ENCODE measurements at places on chromosomes 6 and 20.

DNA sequence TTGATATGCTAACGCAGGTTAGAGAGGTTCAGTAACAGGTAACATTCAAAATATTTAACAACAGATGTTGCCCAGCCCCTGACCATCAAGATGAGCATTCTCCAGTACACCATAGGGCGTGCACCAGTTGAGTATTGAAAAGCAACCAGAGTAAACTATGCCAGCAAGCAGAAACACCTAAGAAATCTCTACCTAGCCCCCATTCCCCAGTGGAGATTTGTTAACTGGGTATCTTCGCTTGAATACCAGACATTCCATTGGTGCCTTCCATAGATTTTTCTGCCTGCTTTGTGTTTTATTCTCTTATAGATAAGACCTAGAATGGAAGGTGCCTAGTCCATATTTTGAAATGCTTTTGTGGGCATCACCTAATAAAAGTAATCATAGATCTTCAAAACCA is 623.9 kb downstream of the KIF16B start:
- DNase-seq, result no peak

DNA sequence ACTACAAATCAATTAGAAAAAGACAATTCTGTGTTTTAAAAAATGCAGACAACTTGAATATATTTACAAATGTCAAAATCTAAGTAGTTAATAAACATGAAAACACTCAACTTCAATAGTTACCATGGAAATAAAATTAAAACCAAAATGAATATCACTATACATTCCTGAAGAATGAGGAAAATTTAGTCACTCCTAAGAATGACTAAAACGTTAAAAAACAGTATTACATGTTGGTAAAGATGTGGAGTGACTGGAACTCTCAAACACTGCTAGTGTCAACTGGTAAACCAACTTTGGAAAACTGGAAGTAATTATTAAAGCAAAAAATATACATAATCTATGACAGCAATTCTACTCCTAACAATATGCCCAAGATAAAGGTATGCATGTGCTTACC is 36.3 kb downstream of the AHI1 start:
- DNase-seq, result no peak

DNA sequence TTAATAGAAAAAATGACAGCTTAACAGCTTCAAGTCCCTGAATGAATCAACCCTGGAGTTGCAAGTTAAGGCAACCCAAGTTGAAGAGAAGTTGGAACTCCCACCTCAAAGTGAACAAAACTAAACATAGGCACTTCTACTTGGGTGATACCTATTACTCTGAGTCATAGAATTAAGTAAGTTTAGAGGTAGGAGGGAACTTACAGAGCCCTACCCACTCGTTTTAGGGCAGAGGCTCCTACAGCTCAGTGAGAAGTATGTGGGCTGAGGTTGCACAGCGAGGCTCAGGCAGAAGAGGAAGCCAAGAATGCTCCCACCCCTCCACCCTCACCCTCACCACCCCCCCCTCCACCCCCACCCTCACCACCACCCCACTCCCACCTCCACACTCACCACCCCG is 42.2 kb downstream of the NFATC2 start:
- no peak for DNase-seq

DNA sequence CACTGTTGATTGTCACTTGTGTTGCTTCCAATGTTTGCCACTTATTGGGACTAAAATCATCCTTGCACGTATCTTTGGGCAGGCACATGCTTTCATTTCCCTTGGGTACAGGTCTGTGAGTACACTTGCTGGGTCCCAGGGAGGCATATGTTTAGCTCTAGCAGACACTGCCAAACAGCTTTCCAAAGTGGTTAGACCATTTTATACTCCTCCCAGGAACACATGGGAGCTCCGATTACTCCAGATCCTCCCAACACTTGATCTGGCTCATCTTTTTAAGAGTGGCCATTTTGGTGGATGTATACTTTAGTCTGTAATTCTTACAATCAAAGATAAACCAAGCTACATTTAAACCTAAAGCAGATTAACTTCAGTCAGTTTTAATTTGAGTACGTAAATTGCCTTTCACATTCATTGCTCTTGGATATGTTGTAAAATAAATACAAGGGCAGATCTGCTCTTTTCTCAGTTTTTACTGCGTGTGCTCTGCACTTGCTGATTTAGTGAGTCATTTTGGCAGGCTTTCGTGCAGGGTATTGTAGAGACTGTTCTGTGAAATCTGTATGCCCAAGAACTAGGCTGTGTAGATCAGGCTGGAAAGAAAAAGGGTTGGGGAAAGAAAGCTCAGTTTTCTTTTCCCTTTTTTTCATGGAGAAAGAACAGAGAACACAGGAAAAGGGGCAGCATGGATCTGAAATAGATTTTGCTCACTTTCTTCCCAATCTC is 19.5 kb downstream of the SLC22A1 start:
- DNase-seq, result no peak

GRCh38 chr6:104095661-104096416 is 763.9 kb downstream of the HACE1 start:
- no peak for DNase-seq

GRCh38 chr6:27502508-27503435 is 29.9 kb upstream of the ZNF184 start:
- DNase-seq, result no peak

DNA sequence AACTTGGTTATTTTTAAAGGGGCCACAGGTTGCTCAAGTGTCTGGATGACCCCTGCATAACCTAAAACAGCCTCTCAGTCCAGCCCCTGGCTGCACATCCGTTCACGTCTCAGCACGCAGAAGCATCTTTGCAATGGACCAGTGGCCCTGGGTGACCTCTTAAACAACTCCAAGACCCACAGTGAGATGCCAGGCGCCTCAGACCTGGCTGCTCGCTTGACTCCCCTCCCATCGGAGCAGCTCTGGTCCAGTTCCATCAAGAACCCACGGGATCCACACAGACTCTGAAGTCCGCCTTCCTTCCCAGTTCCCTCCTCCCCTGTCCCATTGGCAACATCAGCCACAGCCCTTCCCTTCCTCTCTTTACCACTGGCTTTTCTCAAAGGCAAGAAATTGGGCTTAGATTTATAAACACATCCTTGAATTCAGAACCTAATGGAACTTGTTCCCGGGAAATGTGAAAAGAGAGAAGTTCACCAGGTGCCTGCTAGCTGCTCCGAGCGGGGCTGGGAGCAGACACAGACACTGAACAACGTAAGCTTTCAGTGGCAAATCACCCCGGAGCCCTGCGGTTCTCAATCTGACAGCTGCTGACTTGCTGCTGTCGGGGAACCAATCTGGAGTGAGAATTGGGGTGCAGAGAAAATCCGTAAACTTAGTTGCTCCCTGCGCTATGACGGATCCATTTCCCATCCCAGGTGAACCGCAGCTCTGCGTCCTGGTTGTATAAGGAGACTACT is 39.6 kb upstream of the MPC1 start:
- DNase-seq, result no peak

- DNase-seq, result no peak
Measured at GRCh38 chr6:139742671-139743070, 368.2 kb upstream of the CITED2 start.

GRCh38 chr6:135231469-135231844 is 50.3 kb downstream of the MYB start:
- no peak for DNase-seq

DNA sequence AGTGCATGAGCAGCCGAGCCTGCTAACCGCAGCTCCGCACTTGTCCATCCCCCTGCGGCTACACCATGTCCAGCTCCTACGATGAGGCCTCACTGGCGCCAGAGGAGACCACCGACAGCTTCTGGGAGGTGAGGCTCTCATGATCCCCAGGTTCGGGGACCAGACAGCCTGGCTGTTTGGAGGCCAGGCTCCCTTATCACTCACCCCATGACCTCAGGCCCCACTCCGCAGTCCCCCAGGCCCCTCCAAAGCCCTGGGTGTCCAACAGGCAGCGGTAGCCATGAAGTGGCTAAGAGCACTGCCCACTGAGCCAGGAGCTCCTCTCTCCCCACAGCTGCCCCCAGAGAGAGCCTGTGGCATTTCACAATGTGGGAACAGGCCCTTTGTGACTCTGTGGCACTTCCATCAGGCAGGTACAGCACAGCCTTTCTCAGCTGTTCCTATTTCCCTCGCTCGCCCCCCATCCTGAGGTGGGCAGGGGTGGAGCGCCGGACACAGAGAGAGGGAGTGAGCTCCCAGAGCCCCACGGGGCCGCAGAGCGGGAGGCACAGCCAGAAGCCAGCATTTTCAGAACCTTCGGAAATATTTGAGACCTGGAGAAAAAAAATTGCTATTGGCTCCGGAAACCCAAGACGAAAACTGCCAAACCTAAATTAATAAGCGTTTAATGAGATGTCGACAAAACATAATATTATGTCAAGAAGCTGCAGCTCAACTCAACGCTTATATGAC is 29.7 kb downstream of the SPDEF start:
- DNase-seq, result no peak

GRCh38 chr6:43648248-43648647 is 3.4 kb downstream of the RSPH9 start:
- no peak for DNase-seq

- no peak for DNase-seq
Measured at GRCh38 chr20:3255728-3256127, 16.7 kb upstream of the SLC4A11 start.

- DNase-seq, result no peak
Measured at GRCh38 chr6:122904166-122904565, 91.9 kb upstream of the CLVS2 start.

GRCh38 chr20:38779247-38780097 is 26.0 kb upstream of the PPP1R16B start:
- no peak for DNase-seq

DNA sequence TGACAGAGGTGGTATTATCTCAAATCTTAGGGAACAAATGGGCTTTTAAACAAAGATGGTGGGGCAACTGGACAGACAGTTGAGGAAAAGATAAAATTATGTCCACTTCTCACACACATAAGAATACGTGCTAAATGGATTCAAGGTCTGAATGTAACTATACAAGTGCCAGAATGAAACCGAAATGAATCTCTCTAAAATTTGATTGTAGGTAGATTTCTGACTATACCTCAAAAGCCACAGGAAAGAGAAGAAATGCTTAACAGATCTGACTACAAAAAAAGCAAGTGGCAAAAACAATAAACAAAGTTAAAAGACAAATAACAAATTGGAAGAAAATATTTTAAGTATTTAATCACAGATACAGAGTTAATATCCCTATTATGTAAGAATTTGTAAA is 182.7 kb upstream of the OLIG3 start:
- DNase-seq, result no peak

GRCh38 chr6:3912361-3913076 is 63.3 kb downstream of the FAM50B start:
- no peak for DNase-seq

- no peak for DNase-seq
Measured at GRCh38 chr6:17478223-17478907, 85.0 kb downstream of the CAP2 start.

GRCh38 chr6:165573671-165574070 is 89.4 kb downstream of the PDE10A start:
- no peak for DNase-seq

GRCh38 chr20:3454831-3455230 is 16.0 kb upstream of the ATRN start:
- DNase-seq, result no peak

DNA sequence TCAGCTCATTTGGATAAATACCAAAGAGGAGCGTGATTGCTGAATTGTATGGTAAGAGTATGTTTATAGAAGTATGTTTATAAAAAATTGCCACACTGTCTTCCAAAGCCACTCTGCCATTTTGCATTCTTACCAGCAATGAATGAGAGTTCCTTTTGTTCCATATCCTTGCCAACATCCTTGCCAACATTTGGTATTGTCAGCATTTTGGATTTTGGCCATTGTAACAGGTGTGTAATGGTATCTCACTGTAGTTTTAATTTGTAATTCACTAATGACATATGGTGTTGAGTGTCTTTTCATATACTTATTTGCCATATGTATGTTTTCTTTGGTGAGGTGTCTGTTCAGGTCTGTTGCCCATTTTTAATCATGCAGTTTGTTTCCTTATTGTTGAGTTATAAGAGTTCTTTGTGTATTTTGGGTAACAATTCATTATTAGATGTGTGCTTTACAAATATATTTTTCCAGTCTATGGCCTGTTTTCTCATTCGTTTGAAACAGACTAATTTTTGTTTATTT is 520.2 kb upstream of the SOX4 start:
- no peak for DNase-seq

DNA sequence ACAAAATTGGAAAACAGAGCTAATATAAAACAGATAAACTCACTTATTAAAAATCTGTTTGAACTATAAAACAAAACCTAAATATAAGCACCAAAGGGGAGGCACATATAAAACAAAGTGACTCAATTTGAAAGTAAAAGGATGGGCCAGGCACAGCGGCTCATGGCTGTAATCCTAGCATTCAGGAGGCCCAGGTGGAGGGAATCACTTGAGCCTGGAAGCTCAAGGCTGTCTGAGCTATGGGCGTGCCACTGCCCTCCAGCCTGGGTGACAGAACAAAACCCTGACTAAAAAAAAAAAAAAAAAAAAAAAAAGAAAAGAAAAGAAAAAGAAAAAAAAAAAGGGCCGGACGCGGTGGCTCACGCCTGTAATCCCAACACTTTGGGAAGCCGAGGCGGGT is 31.1 kb upstream of the SMAP1 start:
- DNase-seq, result no peak

DNA sequence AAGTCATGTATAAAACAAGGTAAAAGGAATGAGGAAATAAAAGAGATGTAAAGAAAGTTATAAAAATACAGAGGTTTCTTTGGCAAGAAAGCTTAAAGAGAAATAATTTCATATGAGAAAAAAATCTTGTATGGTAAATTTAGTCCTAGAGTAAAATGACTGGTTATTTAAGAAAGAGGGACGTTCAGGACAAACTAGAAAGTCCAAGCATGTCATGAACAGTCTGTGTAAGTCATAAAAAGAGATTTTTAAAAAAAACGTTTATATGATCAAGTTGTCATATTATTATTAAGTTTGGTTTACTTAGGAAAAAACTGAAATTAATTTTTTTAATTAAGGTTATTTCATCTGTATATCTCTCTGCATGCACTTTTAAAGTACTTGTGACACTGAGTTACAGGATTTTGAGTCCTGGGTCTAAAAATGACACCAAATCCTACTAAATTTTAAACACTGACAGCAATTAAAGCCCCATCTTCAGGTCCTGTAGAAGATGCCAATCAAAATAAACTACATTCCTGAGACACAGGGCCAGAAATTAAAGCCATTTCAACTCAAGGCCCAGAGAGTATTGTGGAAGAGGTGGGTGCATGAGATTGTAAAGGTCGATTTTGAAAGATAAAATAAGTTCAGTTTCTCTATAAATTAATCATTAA is 62.4 kb downstream of the AGPAT4 start:
- DNase-seq, result no peak

DNA sequence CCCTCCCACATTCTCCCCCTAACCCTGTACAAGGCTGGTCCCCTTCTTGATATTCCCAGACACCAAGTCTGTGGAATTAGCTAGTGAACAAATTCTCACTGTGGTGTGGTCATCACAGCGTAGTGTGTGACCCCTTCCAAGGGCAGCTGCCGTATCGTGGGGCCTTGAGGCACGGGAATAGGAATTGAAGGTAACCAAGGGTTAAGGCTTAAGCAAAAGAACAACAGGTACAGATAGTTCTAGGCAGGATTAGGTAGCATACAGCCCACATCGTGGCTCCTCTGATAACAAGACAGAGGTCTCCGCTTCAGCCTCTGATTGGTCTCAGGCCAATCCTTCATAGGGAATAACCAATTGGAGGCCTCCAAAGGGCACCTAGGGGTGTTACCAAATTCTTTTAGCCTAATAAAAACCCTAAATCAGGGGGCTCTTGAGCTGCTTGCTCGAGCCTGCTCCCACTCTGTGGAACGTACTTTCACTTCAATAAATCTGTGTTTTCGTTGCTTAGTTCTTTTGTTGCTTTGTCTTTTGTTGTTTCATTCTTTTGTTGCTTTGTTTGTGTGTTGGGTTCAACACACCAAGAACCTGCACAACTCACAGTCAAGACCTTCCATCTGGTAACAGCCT is 64.7 kb downstream of the GPR6 start:
- DNase-seq, result no peak

- no peak for DNase-seq
Measured at GRCh38 chr6:136365776-136366354, 76.2 kb upstream of the BCLAF1 start.
